Lung microvascular endothelial cell (primary cell): ENCODE measurements at places on chromosomes 2 and 18. TPM values are rescaled to one million over a fixed set of nuclear protein-coding genes. Genes with fewer than 3 reads are reported as not detected.

DNA sequence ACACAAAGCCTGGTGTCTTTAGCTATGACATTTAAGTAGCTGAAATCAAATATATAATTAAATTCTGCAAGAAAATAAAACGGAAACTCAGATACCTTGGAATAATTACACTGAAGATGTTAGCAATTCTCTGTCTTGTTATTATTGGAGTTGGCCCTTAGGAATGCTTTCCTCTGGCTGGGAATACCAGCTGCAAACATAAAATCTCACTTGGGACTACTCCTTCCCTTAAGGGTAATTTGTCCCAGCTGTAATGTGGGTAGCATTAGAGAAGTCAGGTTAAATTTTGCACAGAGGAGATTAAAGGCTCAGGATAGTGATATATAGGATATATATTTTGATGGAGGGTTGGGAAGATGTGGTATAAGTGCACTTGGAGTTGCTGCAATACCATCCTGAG is 37.3 kb upstream of the GRP start:
- no peak for DNase-seq

GRCh38 chr2:156455361-156455975 is 19.3 kb downstream of the GPD2 start:
- peak; percentile 12 for DNase-seq

GRCh38 chr2:64538764-64539433 is 14.8 kb downstream of the AFTPH start:
- no peak for DNase-seq

- no peak for DNase-seq
These were observed 82.1 kb downstream of the ACTR2 start for GRCh38 chr2:65309699-65310098.

DNA sequence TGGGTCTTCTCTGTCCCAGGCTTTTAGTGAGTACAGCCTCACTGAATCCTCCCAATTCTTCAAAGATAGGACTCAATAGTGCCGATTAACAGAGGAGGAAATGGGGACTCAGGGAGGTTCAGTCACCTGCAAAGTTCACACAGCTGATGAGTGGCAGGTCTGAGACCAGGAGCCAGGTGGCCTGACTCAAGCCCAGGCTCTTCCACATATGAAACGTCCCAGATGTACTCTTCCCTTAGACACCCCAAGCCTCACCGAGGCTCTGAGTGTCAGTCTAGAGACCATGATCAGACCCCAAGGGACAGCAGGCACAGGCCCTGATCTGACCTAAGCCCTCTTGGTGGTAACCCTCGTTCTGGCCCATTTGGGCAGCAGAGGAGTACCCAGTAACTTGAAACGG is 115.2 kb downstream of the INHBB start:
- no peak for DNase-seq

DNA sequence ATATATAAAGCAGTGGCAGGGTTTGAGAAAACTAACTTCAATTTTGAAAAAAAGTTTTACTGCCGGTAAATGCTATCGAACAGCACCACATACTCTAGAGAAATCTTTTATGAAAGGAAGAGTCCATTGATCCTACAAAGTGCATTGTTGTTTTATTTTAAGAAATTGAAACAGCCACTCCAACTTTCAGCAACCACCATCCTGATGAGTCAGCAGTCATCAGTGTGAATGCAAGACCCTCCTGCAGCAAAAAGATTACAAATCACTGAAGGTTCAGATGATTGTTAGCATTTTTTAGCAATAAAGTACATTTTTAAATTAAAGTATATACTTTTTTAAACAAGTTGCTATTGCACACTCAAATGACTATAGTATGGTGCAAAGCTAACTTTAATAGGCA is 1017.7 kb upstream of the CRIM1 start:
- DNase-seq, result no peak

DNA sequence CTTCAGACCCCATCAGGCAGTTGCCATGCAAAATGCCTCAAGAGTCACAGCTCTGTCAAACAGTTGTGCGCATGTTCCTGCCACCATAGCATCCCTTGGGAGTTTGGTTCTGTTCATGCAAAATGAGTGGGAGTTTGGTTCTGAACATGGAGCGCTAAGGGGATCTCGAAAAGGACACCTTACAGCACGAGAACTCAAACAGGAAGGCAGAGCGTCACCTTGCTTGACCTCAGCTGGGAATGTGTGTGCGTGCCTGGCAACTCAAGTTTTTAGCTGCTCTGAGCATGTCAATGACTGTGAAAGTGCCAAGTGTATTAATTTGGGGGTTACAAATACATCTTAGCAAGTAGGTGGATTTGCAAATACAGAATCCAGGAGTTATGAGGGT is 16.6 kb downstream of the MALL start:
- DNase-seq, result peak; percentile 67

DNA sequence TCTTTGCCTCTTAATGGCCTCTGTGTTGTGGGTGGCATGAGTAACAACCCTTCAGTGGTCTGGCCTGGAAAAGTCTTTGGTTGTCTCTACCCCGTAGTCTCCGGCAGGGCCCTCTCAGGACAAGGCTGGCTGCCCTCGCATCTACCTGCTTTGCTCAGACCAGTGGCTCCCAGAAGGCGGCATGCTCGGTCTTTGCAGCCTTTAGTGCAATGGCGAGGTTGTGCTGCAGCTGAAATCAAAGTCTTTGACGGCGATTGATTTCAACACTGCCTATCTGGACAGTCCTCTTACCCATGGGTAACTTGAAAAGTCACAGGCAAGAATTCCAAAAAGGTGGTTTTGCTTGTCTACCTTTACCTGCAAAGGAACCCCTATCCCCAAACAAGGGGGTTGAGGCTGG is 95.9 kb downstream of the ALPK2 start:
- DNase-seq, result no peak

- no peak for DNase-seq
These were observed 29.9 kb downstream of the HK2 start for GRCh38 chr2:74863802-74864248.

DNA sequence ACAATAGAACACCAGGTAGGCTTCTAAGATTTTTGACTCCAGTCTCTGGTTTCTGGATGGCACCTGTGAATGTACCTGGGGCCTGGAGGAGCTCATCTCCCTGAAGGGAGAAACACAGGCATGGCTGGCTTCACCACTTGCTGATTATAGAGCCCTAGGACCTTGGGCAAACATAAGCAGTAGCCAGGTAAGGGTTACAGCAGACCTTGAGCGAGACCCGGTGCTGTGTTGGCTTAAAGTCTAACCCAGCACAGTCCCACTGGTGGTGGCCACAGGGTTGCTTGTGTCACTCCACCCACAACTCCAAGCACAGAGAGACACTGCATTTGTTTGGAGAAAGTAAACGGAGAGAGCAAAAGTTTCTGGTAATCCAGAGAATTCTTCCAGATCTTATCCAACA is 104.7 kb upstream of the SPOPL start:
- DNase-seq, result no peak

GRCh38 chr2:204966245-204966644 is 421.0 kb downstream of the PARD3B start:
- DNase-seq, result no peak

The CASP10 gene
- total RNA-seq, result 30.1 and 36.1 TPM in 2 replicates

The C2orf80 gene
- total RNA-seq, result not detected in 2 replicates

The FOXI3 gene
- not detected in 2 replicates for total RNA-seq

The CFAP65 gene
- not detected in 2 replicates for total RNA-seq

The COLEC11 gene
- under 0.01 and 0.40 TPM in 2 replicates for total RNA-seq
